CD4-positive, alpha-beta T cell (primary cell): ENCODE measurements at places on chromosomes 13 and 19.

DNA sequence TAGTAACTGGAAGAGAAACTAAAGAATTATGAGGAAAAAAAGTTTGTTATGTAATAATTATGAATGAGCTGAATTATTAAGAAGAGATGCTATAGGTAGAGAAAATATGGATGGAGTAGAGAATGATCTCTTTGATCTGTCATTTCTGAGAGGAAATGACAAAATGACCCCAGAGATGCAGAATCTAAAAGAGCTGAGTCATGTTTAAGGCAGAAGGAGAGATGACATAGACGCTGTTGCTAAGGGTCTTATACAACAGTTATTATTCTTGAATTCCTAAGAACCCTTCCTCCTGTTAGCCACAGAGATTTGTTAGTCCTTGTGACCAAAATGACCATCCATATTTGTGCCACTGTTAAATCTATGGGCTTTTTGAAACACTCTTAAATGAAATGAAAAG, 58.3 kb upstream of the FREM2 start:
- DNase-seq, result no peak

- DNase-seq, result no peak
Measured at GRCh38 chr13:51643105-51643881, 59.0 kb downstream of the WDFY2 start.

DNA sequence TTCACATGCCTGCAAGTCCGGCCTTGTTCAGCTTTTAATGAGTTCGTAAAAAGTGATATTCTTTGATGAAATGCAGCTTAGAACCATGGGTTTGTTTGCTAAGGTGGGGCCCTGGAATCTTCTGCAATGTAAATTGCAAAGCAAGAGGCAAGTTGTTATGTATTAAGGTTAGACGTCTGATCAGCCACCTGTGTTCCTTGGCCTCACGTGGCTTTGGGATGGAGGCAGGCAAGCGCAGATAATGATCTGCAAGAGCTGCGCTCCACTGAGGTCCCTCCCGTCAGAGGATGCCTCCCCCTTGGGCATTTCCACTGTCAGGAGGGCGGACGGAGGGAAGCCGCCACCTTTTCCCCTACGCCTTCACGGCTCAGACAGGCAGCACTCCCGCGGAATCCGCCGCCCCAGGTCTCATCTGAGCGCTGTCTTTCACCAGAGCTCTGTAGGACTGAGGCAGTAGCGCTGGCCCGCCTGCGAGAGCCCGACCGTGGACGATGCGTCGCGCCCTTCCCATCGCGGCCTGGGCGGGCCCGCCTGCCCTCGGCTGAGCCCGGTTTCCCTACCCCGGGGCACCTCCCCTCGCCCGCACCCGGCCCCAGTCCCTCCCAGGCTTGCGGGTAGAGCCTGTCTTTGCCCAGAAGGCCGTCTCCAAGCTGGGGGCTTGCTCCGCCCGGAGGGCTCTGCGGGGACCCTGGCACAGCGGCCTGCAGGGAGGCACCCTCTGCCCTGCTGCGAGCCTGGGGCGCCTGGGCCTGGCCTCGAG, 110.9 kb downstream of the CRYL1 start:
- no peak for DNase-seq

DNA sequence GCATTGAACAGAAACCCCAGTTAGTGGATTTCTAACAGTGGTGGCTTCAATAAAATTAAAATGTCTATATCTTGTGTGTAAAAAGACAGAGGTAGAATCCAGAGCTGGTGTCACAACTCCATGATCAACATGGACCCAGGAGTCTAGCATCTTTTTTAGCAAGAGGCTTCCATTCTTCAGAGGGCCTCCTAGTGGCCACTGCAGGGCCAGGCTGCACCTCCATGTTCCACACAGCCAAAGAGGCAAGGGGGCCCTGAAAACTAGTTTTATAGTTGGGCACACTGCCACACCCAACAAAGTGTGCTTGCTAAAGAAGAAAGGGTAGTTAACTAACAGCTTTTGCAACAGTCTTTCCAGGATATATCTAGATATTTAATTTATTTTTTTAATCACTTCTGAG, 12.9 kb downstream of the N4BP2L1 start:
- no peak for DNase-seq

DNA sequence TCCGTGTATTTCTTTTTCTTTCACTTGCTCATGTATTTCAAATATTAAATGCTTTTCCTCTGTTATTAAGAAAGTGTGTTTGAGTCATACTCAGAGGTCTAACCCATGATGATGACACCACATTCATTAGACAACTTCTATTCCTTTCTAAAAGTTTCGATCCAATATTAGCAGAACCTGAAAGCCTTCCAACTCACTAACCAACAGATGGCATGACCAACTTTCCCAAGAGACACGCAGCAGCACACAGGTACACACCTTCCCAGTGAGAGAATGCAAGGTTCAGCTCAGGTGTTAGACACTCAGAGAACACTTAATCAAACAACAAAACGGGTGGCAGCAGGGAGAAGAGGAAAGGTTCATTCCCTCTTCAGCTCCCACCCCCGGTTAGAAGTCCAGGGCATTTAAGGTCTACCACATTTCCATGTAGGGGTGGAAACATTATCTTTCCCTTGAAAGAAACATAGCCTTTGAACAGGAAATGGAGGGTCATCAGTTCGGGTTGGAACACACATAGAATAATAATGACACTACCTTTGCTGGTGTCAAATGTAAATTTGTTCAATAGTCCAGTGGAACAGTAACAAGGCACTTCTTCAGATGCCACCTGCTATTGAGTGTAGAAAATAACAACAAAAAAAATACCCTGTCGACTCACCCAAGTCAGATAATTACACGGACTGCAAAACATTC, 404.2 kb downstream of the COG6 start:
- DNase-seq, result no peak

DNA sequence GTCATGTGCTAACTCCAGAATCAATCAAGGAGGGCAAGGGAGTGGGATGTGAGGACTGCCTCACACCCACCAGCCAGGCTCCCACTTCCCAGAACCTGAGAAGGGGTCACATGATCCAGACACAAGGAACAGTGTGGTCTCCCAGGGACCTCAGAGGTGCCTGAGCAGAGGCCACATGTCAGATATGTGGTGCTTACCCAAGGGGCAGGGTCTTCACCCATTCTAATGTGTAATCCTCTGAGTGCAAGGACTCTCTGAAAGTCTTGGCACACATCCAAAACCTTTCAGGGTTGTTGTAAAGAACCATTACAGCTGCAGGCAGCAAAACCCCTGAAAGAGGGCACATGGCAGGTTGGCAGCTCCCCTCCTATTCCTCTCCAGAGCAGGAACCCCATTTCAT, 656.6 kb downstream of the UQCRFS1 start:
- no peak for DNase-seq

- DNase-seq, result no peak
Measured at GRCh38 chr19:460877-461720, at the start of gene SHC2. SHC2 (minus strand) TSS chr19:461033; CDS start chr19:460996, 37 bp downstream.

GRCh38 chr19:10871711-10872545, 575 bp downstream of the CARM1 start:
- DNase-seq, result no peak

DNA sequence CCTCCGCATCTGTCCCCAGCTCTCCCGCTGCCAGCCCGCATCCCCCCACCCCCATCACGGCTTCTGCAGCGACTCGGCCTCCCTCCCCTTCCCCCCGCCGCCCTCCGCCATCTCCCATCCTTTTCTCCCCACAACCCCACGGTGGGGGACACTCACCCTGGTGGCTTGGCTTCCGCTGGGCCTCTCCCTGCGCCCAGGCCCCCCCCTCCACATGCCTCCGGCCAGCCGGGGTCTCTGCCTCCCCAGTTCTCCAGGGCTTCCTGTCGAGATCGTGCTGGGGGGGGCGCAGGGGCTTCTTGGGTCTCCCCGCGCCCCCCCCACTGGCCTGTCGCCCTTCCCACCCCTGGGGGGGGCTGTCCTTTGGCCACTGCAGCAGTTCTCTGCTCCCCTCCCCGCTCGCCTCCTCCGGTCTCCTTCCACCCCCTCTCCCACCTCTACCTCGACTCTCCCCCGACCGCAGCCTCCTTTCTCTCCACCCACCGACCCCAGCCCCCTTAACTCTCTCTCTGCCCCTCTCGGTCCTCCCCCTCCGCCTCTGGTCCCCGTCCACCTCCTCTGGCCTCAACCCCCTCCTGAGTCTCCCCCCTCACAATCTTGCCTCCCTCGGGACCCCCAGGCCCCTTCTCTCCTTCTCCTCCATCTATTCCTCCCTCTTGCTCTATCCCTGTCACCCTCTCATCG, 17.1 kb downstream of the LRRC4B start:
- no peak for DNase-seq

DNA sequence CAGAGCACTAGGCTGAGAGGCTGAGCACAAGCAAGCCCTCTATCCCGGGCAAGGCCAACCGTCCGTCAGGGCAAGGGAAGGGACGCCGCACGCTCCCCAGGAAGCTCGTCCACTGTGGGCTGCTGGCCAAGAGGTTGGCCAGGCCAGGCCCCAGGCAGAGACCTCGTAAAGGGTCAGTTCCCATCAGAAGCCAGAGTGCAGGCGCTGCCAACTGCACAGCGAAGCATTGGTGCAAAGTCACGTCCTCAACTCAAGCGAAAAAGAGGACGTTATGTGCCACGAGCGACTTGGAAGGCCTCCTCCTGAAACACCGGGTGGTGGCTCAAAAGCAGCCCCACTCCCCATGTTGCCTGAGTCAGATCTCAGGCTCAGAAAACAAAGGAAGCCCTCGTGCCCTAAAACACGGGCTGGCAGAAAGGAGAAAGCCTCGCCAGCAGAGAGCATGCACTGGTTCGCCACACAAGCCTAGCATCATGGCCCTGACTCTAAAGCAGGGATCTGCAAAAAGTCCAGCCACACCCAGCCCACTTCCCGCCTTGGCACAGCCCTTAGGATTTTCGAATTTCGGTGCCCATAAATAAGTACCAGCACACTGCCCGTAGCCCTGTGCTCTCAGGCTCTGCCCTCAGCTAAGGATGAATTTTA, 4.7 kb downstream of the AKAP8 start:
- DNase-seq, result no peak

- no peak for DNase-seq
Measured at GRCh38 chr19:756821-757688, 6.1 kb downstream of the MISP start.

GRCh38 chr13:45331692-45332035, 9.3 kb downstream of the TPT1 start:
- DNase-seq, result no peak

GRCh38 chr19:57376151-57376550, 12.8 kb downstream of the TRAPPC2B start:
- DNase-seq, result no peak

- peak; percentile 49 for DNase-seq
Measured at GRCh38 chr19:46351241-46352041, 4.6 kb downstream of the PPP5C start.

GRCh38 chr19:45218426-45218825, 26.8 kb downstream of the EXOC3L2 start:
- DNase-seq, result no peak

DNA sequence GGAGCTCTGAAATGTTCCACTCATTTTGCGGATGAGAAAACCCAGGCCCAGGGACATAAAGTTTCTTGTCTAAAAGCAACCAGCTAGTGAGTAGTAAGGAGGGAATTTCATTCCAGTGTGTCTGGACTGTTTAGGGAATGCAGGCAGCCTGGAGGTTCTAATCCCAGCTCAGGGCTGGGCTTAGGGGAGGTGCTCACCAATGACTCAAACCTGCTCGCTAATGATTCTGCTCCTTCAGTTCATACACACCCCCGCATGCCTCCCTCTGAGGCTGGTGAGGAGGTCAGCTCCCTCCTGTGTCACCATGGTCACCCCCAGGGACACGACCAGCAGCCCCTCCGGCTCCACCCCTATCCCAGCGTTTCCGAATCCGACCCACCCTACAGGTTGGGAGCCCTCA, 34.6 kb downstream of the CYP4F2 start:
- DNase-seq, result no peak

DNA sequence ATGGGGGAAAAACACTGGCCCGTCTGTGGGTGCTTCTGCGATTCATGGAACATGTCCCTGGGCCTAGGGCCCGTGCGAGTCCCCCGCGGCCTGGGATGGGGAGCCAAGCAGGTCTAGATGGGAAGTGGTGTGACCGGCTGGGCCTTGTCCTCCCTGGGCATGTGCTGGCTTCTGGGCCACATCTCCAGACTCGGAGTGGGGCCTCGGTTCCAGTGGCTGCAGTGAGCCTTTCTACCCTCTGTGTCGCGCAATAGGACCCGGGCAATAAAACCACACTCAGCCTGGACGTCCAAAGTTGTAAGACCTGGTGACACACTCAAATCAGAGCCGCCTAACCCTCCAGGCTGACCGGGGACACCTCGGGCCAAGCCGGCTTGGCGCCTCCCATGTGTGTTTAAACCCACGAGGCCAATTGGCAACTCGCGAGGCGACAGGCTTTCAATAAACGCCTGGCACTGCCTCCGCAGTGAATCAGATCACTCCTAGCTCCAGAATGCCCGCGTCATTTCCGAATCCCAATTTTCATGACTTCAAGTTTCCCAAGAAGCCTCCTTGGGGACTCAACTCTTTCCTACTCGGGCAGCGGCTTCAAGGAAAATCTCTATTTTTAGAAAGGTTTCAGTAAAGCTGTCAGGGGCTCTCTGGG, 57.3 kb downstream of the KLF2 start:
- DNase-seq, result no peak

- DNase-seq, result no peak
Measured at GRCh38 chr19:275958-276646, 15.1 kb downstream of the PLPP2 start.

DNA sequence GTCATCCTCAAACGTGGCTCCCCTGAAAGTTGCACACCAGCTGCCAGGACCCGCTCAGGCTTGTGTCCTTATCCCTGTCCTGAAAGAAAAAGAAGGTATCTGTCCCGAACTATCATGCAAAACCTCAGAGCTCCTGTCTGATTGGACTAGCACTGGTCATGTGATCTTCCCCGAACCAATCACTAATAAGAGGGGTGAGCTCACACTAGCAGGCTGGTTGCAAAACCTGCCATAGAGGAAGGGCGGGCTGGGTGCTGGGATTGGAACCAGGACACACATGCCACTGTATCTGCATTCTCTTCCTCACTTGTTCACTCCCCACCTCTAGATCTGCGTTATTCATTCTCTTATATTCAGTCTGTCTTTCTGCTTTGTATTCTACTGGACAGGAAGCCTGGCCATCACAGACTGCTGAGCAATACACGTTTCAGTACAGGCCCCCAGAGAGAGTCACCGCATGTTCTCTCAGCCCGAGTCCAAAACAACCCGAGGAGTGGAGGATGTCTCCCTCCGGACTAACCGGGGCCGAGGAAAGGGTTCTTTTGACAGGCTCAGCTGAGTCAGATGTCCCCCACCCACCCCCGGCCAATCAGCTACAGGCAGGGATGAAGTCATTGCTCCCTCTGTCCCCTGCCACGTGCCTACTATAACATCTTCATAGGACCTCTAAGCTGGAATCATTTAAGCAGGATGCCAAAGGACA, 97.7 kb downstream of the SIPA1L3 start:
- DNase-seq, result no peak

GRCh38 chr13:101554420-101555125, 102.1 kb downstream of the ITGBL1 start:
- DNase-seq, result no peak

- DNase-seq, result no peak
Measured at GRCh38 chr19:3370214-3370720, 3.9 kb downstream of the NFIC start.

- DNase-seq, result no peak
Measured at GRCh38 chr19:7200736-7201135, 93.5 kb downstream of the INSR start.

- no peak for DNase-seq
Measured at GRCh38 chr19:35596366-35596999, 10.5 kb downstream of the PMIS2 start.

- DNase-seq, result peak; percentile 24
Measured at GRCh38 chr13:41075034-41075433, 13.7 kb downstream of the WBP4 start.

GRCh38 chr13:29254626-29255370, 340.7 kb downstream of the SLC7A1 start:
- no peak for DNase-seq
